ENCODE measurements at places on chromosomes 1 and 21.

DNA sequence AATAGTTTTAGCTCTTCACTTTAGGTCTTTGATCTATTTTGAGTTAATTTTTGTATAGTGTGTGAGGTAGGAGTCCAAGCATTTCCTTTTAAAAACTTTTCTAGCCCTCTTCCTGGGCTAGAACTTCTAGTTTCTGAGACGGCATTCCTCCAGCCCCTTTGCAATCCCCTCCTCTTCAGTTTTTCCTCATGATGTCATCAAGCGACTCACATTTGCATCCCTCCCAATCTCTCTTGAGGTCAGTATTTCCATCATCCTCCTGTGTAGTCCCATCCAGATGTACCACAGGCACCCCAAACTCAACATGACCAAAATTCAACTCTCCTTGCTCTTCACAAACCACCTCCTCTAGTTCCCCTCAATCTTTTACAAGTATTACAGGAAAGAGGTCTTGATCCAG is 10.7 kb downstream of the HMGN2 start:
- no peak for DNase-seq

DNA sequence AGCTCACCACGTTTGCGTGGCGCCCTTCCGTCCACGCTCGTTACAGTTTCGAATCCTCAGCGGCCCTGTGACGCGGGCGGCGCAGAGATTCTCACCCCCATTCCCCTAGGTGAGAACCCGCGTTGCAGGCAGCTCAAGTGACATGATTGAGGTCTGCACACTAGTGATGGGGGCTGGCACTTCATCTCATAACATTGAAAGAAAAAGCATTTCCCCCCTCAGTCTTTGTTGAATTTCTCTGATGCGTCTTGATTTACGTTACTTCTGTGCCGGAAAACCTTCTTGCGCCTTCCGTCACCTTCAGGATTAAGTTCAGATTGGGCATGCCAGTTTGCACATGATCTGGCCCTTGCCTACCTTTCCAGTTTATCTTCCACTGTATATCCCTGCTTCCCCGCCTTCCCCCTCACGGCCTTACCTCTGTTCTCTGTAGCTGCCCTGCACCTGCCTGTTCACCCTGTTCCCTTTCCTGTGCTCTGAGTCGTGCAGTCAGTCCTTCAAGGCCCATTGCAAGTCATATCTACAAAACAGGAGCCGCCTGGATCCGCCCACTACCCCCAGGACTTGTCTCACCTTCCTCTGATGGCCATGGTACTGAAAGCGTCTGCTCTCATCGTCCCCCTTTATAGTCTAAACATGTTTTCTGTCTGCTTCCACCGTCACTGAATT is 1.1 kb downstream of the CTPS1 start:
- no peak for DNase-seq

DNA sequence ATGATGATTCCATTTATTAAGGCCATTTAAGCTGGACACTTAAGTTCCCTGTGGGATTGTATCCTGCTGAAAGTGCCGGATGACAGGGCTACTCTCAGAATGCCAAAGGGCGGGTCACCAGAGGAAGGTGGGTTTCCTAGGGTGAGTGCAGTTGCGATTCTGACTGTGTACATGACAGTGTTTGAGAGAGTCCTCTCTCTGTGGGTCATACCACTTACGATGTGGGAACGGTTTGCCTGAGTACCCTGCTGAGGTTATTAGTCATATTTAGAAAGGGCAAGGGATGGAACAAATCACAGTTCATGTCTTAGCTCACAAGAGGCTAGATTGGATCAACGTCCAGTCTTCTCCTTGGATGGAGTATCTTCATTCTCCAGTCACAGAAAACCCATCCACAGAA is 461.9 kb downstream of the CAMTA1 start:
- no peak for DNase-seq

- DNase-seq = no peak
These were observed 69.2 kb downstream of the UMODL1 start for GRCh38 chr21:42140196-42140934.

GRCh38 chr21:37199057-37199924 is 67.8 kb downstream of the VPS26C start:
- DNase-seq = no peak

- DNase-seq = no peak
These were observed 135.8 kb upstream of the B3GALT2 start for GRCh38 chr1:193322211-193322610.

GRCh38 chr1:183651612-183652011 is 1.5 kb downstream of the APOBEC4 start:
- DNase-seq = no peak

GRCh38 chr1:24308365-24309015 is 10.7 kb upstream of the GRHL3 start:
- no peak for DNase-seq

All from mucosa of gallbladder (tissue), 1 donor.